Posterior vena cava (tissue), 2 donors: ENCODE measurements at places on chromosomes 13 and 19. TPM values are rescaled to one million over a fixed set of nuclear protein-coding genes. Genes with fewer than 3 reads are reported as not detected.

GRCh38 chr19:54339646-54340358 lies 840 bp upstream of the LILRA4 start:
- DNase-seq = peak; percentile 72

GRCh38 chr13:110339263-110339662 lies 32.2 kb downstream of the COL4A2 start:
- no peak for DNase-seq

GRCh38 chr19:12672744-12673143 lies 6.1 kb downstream of the WDR83 start:
- DNase-seq = no peak

SLAIN1 gene
- 6.4 TPM for total RNA-seq

DNA sequence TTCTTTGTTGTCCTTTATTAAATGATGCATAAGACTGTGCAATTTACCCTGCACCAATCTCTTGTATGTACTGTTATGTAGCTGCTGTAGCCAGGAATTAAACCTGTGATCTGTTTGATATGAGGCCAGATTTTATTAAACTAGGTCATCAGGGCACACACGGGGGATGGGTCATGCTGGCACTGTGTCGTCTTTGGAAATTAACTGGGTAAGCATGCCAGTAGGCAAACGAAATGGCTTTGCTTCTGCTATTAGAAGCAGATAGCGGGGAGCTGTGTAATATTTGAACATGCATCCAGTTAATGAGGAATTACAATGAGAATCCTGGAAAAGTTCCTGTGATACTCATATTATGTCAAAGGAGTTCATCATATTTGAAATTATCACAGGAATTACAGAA lies 23.5 kb downstream of the MTUS2 start:
- DNase-seq = no peak

- DNase-seq = no peak
Observed at GRCh38 chr13:28147495-28147894, 9.2 kb downstream of the PAN3 start.

DNA sequence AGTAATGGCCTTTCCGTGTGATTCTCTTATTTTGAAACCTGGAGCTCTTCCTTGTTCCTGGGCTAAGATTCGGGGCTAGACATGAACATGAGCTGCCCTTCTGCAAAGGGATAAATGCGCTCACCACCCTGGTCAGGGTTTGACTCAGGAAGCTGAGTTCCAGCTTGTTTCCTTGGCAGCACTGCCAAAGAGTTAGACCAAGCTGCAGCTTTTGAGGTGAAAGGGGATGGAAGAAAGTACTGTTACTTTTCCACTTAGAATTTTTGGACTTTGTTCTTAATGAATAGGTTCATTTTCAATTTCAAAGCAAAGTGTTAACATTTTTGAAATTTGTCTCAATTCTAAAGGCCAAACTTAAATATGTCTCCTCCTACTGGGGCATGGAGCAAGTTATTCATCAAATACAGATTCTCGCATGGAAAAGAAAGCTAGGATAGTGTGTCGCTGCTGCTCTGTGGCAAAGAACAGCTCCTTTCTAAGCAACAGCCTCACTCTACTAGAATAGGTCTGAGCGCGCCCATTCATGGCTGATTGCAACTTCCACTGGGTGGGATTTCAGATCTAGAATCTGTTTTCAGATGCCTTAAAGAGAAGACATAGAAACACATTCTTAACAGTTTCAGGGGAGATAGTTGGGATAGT lies 2.2 kb downstream of the RGCC start:
- no peak for DNase-seq

GRCh38 chr19:1287354-1288225 lies 1.9 kb downstream of the EFNA2 start:
- no peak for DNase-seq

C1QTNF9 gene
- total RNA-seq = 0.42 TPM

DNA sequence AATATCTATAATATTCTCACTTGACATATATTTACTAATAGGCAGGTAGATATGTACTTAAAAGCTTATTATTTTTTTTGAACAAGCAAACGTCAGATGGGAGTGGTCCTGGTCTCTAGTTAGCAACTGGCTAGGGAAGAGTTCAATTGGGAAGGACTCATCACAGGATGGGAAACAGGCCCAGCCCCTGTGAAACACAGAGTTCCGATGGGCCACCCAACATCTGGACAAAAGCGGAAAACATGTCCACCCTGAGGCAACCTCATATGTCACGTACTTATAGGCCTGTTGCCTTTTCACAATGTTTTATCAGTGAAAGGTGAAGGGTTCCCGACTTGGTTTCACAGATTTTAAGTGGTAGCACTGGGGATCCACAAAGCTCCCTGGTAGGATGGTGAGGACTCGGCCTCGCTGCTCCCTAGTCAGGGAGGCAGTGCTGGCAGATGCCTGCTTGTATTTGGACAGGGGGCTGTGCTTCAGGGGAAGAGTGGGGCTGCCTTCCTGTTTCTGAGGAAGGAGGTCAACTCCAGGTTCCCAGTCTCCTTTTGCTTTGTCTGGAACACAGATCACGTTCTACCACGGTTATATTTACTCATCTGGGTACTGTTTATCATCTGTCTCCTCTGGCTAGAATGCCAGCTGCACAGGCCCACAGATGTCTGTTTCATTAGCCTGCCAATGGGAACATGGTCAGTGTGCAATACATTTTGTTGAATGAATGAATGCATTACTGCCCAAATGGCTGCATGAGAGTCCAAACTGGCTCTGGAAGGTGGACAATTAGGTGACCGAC lies 49.4 kb upstream of the SLC15A1 start:
- no peak for DNase-seq

ZNF491 gene
- 2.9 TPM for total RNA-seq

GRCh38 chr13:33637978-33638743 lies 179.8 kb upstream of the RFC3 start:
- no peak for DNase-seq
